Occipital lobe (tissue), 3 donors: ENCODE measurements at places on chromosomes 11 and 22.

GRCh38 chr22:17920145-17920605 lies 104.2 kb downstream of the MICAL3 start:
- no peak for DNase-seq

DNA sequence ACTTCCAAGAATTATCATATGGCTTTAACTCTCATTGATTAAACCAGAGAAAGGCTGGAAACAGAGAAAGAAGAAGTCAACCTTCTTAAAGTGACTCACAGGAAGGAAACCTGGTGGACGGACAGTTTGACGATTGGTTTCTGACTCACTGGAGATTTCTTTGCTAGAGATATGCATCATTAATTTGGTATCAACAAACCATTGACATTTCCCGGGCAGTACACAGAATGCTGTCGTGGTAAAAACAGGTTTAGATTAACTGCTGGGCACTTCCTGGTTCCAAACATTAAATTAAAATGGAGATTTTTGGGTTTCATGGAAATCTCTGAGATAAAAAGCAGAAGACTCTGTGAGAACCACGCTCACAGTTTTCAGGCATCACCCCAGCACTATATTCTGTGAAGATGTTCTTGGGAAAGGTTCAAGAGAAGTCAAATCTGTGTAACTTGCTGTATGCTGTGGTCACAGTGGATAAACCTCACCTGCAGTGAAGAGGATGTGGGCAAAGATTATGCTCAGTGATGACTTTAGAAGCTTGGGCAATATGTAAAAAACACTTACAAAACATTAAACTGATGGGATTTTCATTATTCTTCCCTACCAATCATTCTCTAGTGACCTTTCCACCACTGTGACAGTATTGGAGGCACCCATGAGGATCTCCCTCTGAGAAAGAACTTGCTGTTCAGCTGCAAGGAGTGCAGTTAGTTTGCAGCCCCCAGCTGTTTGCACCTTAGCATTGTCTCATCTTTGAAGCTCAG lies 61.1 kb upstream of the CD44 start:
- no peak for DNase-seq

DNA sequence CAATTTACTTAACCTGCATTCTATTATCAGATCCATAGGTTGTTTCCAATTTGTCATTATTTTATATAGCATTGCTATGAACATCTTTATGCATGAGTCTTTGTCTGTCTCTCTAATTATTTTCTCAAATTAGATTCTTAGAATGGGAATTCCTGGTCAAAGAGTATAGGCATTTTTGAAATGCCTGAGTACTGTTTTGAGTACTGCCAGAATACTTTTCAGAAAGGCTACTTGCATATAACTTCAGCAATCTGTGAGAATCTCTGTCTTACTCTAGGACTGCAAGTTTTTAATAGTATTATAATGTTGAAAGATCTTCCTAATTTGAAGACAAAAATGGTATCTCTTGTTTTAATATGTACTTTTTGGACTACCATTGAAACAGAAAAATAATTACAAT lies 56.6 kb downstream of the KCNC1 start:
- DNase-seq, result no peak

DNA sequence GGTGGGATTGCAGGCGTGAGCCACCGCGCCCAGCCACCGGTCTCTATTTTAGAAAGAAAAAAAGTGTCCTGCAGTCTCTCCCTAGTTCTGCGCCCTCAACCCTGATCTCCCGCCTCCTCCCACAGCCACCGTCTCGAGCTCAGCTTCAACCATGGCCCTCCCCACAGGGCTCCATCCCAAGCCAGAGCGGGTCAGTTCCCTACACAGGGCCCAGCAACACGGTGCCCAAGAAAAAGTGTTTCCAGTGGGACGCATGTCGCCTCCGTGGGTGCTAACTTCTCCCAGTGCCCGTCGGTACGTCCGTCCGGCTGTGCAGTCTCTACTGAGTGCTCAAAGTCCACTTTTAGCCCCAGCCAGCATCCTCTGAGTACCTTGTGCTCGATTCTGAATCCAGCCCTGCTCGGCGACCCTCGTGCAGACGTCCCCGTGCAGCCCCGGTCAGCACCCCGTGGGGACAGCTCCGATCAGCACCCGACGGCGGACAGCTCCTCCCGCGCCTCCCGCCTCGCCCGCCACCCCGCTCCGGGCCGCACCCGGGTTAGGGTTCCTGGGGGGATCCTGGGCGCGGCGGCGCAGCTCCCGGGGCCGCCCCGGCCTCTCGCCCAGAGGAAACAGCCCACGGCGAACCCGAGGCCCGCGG lies 657 bp upstream of the MAPK8IP2 start:
- no peak for DNase-seq

GRCh38 chr11:66192181-66192863 lies 76.1 kb upstream of the RAB1B start:
- DNase-seq, result no peak

DNA sequence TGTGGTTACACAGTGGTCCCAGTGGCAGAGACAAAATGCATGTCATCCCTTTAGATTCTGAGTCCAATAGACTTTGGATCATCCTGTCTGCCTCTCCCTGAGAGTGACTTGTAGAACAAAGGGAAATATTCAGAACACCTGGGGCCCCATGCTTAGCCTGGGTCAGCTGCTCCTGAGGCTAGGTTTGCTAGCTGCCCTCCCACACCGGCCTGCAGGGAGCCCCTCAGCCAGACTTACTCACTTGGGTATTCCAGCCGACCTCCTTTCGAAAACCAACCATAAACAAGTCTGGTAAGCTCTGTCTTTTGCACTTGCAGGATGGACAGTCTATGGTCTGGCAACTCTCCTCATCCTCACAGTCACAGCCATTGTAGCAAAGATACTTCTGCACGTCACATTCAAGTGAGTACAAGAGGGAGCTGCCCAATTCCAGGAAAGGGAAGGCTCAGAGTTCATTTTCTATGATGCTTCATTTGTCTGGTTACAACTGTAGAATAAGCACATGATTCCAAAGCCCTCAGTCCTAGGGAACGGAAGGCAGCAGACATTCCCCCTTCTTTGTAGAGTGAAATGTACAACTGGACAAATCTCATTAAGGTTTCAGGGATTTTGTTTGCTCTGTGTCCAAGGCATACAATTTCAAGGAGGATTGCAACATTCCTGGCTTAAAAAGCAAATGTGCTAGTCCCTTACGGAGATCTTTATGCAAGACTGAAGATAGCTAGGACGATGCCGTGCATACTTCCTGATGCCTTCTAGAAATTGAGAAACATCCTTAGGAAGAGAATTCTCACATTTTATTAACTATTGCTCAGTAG lies 65.5 kb upstream of the EMID1 start:
- DNase-seq, result no peak

DNA sequence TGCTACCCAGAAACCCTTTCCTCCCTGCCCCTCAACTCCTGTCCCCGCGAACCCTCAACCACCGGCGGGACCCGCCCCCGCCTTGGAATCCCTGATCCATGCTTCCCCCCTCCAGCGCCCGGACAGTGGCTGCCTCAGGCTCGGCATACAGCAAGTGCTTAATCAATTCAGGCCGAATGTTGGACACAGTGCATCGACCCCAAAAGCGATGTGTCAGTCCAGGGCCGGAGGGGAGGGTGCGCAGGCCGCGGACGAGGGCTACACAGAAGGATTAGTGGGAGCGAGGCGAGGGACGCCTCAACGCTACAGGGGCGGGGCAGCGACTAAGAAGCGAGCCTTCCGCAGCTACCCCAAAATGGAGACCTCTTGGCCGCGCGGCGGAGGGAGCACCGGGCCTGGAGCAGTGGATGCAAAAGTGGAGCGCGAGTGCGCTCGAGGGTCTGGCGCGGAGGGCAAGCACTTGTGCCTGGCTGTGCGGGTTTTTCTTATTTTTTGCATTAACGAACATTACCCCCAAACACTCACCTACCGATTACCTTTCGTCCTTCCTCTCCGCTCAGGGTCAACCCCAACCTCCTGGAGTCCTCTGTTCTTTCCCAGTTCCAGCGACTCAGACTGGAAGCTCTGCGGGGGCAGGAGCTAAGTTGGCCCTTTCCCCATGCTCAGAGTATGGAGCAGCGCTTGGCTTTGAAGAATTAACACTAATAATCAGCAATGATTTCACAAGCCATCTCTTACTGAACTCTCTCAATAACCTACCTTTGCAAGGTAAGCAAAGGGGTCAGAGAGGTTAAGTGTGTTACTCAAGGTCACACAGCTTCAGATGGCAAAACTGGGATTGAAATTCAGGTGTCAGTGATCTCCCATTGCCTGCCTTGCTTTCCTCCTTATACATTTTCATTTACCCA lies 30.0 kb upstream of the WNT11 start:
- peak; percentile 81 for DNase-seq

GRCh38 chr22:45389546-45389945 lies 23.9 kb downstream of the SMC1B start:
- DNase-seq, result no peak

DNA sequence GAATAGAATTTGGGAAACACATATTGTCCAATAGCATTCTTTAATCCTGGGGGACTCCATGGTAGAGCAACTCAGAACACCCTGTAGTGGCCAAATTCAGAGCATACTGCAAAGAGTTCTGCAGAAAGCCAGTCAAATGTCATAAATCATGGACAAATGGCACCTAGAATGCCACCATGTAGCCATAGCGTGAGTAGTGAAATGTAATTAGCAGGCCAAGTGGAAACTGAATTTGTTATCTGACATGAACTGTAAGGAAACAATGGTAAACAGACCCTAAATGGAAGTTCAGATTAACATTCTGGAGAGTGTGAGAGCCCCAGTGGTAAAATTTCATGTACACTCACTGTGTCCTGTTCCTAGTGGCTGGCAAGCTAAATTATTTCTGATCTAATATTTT lies 7.0 kb upstream of the PRSS23 start:
- no peak for DNase-seq
